Frontal cortex (tissue), 4 donors: ENCODE measurements at places on chromosomes 6 and 20. TPM values are rescaled to one million over a fixed set of nuclear protein-coding genes. Genes with fewer than 3 reads are reported as not detected.

CCM2L gene
- 2.9 TPM for total RNA-seq

NQO2 gene
- total RNA-seq = 6.1 TPM

DACT2 gene
- total RNA-seq = 2.9 TPM

CRISP2 gene
- total RNA-seq = 0.82 TPM

CTCFL gene
- not detected for total RNA-seq

EMILIN3 gene
- 1.6 TPM for total RNA-seq

PGBD1 gene
- 19.2 TPM for total RNA-seq

ZBP1 gene
- total RNA-seq = not detected

AIF1 gene
- total RNA-seq = 6.9 TPM

IRF4 gene
- not detected for total RNA-seq

POM121L2 gene
- total RNA-seq = not detected
